ENCODE measurements at places on chromosomes 5 and 9.

DNA sequence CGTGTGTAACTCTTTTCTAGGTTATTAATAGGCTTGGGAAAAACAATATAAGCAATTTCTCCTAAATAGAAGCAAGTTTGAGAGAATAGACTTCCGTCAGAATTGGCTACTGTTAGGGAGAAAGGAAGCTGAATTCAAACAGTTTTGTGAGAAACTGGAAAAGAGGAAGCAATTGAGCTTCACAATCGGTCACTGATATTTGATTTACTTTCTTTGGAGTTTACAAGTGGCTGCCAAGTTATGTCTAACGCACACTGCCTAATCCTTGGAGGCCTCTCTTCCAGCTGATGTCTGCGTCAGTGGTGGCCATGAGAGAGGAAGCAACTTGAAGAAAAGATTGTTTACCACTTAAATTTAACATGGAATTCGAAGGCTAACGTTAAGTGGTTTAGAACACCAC lies 319.5 kb downstream of the ADGRV1 start:
- DNase-seq, result no peak

DNA sequence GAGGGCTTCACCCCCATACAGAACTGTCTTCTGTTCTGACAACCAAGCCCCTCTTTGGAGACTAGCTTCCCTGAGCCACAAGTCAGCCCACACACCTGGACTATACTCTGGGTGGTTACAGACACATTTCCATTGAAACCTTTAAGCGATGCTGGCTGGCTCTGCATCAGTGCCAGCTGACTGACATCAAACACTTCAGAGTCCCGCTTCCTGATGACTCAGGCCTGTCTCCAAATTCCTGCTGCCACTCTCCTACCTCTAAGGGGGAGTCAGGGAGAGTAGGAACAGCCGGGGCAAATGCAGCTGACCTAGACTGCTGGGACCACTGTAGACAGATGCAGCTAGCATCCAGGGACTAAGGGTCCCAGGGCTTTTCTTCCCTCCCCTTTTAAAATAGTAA lies 59.4 kb downstream of the SIL1 start:
- DNase-seq, result peak; percentile 71

DNA sequence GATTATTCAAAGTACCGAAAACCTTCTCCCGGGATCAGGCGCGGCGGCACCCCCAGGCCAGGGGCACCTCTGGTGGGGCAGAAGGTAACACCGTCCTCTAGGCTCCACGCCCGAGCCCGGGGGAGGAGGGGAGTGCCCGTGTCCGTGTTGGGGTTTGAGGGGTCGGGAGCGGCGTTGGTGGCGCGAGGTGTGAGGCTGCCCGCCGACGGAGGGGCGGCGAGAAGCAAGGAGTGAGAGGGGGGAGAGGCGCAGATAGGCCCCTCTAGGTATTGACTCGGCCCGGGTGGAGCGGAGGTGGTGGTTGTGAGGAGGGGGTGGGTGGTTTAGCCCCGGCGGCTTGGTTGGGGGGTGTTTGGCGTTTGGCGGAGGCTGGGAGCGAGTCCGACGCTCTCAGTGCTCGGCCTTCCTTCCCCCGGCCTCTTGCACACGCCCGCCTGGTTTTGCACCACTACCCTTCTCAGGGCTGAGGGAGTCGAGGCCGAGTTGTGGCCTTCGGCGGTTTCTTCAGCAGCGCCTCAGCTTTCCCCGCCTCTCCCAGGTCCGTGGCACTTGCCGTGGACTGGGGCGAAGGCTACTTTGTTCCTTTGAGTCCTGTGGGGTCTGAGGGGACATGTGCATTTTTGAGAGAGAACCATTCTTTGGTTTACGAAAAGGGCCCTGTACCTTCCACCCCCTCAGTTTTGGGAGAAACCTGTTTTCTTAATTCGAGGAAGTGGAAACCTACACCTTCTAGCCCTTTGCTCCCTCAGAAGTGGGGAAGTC lies 450 bp downstream of the GPBP1 start:
- DNase-seq, result peak; percentile 37

- DNase-seq, result no peak
These were observed 330.5 kb upstream of the IRX4 start for GRCh38 chr5:2213121-2213730.

DNA sequence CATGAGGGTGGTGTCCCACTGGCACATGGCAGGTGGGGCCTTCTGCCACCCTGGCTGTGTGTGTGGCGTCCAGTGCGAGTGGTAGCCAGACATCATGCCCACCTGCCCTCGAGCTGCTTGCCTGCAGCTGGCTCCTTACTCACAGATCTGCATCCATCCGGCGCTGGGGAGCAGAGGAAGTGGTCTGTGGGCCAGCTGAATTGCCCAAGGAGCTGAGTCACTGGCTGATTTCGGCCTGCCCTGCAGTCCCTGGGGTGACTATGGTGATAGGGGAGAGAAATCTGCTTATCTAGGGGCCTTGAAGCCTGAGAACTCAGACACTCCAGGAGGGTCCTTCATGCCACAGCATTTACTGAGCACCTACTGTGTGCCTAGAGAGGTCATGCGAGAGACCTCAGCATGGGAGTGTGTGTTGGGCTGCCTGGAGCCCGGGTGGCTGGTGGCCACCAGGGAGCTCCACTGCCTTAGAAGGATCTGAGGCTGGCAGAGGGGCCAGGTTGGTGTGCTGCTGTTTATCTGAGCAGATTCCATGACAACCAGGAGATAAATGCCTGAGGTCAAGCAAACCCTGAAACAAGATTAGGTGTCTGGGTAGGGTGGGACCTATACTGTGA lies 57.1 kb downstream of the SLC22A5 start:
- DNase-seq, result peak; percentile 93

GRCh38 chr5:79007872-79008271 lies 22.8 kb upstream of the ARSB start:
- no peak for DNase-seq

- DNase-seq, result no peak
These were observed 94.7 kb upstream of the ANKRD55 start for GRCh38 chr5:56327809-56328208.

- no peak for DNase-seq
These were observed 266.8 kb downstream of the MTRR start for GRCh38 chr5:8135742-8136141.

DNA sequence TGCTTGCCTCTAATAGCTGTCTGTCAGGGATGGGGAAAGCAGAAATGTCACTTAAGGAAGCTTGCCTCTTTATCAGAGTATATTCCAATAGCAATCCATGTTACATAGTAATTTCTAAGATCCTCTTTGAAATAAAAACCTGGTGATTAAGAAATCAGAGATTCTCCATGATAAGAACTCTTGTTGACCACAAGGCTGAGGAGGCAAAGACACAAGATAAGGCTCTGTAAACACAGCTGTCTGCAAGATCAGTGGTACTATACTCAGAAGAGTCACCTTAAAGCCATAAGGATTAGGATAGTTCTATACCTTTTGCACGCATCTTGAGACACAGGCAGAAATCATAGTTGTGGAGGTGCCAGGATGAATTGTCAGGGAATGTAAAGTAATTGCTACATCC lies 40.3 kb downstream of the HEXB start:
- no peak for DNase-seq

DNA sequence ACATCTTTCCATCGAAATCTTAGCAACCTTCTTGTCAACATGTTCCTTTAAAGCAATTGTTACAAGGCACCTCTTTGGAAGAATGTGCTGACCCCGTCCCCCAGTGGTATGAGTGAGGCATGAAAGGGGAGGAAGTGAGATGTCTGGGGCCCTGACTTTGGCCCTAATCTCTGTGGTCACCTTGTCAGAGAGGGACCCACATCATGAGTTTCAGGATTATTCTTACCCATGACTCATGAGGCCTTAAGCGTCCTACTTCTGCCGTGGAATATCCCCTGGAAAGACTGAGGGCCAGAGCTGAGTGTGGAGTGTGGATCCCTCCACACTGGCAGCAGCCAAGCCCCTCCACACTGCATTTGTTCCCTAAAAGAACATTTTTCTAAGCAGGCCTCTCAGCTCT lies 81.2 kb downstream of the FSTL4 start:
- no peak for DNase-seq

GRCh38 chr5:173423452-173424117 lies 95.4 kb upstream of the STC2 start:
- DNase-seq, result no peak

- no peak for DNase-seq
These were observed 5.8 kb downstream of the TRAF1 start for GRCh38 chr9:120920806-120921178.

GRCh38 chr5:169731221-169731620 lies 94.1 kb downstream of the DOCK2 start:
- no peak for DNase-seq

DNA sequence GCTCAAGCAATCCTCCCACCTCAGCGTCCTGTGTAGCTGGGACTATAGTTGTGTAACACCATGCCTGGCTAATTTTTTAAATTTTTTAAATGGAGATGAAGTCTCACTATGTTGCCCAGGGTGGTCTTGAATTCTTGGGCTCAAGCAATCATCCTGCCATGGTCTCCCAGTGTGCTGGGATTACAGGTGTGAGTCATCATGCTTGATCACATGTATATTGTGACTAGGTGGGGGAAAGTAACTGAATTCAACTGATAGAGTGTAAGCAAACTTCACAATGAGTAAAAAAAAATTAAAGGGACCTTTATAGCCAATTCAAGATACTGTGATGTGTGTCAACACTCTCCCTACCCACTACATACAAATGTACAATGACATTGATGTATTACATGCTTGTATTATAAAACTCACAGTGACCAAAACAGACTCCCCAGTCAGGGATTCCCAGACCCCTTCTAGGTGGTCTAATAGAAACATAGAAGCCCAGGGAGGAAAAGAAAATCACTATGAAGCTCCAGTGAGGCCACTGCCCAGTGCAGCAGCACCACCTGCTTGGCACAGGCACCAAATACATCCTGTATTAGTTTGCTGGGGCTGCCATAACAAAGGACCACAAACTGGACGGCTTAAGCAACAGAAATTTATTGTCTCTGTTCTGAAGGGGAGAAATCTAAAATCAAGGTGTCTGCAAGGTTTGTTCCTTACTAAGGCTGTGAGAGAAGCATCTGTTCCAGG lies 8.8 kb downstream of the PLGRKT start:
- DNase-seq, result no peak

DNA sequence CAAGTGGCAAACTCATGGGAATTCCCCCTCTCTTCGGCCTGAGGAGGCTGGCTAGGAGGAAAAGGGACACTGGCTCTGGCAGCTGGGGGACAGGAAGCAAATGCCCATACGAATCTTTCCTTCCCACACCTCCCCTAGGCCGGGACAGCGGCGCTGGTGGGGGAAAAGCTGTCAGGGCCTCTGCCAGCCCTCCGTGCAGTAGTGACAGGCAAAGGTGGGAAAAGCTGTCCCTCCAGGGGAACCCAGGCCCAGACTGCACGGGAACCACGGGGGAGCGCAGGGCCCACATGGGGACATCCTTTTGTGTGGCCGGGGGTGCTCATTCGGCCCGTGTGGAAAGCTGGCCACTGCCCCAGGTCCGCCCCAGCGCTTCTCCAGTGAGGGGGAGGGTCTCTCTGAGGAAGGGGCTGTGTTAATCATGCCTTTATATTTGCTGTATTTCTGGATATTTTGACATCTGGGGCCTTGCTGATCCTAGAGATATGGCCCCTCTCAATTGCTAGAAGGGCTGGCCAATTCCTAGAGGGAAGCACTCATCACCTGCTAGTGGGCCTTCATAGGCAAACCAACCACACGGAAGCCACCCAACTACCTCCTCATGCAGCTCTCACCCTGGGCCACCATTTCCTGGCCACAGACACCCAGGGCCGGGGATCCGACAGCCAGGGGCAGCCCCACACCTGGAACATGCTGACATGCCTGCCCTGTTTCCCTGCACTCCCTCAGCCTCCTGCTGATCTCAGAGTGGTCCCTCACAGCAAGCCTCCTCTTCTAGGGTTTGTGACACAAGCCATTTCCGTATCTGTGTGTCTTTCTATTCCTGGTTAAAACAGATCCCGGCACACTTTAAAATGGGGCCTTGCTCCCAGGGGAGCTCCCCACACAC lies 138.8 kb downstream of the ROR2 start:
- no peak for DNase-seq

GRCh38 chr5:59760785-59761348 lies 132.7 kb downstream of the PDE4D start:
- peak; percentile 38 for DNase-seq

DNA sequence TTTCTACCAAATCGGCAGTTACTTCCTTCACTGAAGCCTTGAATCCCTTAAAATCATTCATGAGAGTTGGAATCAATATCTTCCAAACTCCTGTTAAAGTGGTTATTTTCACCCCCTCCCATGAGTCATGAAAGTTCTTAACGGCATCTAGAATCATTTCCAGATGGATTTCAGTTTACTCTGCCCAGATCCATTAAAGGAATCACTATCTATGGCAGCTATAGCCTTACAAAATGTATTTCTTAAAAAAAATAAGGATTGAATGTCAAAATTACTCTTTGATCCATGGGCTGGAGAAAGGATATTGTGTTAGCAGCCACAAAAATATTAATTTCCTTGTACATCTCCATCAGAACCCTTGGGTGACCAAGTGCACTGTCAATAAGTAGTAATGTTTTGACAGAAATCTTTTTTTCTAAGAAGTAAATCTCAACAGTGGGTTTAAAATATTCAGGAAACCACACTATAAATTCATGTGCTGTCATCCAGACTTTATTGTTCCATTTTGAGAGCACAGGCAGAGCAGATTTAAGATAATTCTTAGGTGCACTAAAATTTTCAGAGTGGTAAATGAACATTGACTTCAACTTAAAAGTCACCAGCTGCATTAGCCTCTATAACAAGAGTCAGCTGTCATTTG lies 767.7 kb downstream of the DTWD2 start:
- DNase-seq, result no peak
